Activated CD4-positive, alpha-beta T cell treated with anti-CD3 and anti-CD28 coated beads, Interleukin-2, amount 50 U/mL, for 1 hour (primary cell): ENCODE measurements at places on chromosomes 12 and 14.

GRCh38 chr14:94113073-94113472 is 2.5 kb downstream of the IFI27 start:
- DNase-seq, result no peak

- DNase-seq, result no peak
These were observed 298.9 kb downstream of the PCNX1 start for GRCh38 chr14:71206123-71206522.

DNA sequence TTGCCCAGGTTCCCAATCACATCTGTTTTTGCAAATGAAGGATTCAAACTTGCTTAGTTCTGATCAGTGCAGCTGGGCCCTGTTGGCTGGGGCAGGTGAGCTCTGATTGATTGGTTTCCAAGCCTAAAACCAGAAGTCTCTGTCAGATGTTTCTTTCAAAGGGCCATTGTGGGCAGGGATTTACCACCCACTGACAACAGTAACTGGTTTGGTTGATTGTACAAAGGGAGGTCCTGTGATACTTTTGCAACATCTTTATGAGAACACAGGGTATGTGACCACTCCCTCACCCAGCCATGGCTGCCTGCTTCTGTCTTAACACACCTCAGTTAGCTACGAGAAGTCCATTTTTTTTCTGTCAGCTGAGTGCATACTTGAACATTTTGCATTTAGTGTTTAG is 184.1 kb downstream of the FLRT2 start:
- DNase-seq, result no peak

GRCh38 chr12:57078519-57079404 is at the start of gene NEMP1:
TSS of gene NEMP1 (minus strand) at chr12:57078791. CDS start at chr12:57078745, 46 bp downstream.
- peak; percentile 87 for DNase-seq

DNA sequence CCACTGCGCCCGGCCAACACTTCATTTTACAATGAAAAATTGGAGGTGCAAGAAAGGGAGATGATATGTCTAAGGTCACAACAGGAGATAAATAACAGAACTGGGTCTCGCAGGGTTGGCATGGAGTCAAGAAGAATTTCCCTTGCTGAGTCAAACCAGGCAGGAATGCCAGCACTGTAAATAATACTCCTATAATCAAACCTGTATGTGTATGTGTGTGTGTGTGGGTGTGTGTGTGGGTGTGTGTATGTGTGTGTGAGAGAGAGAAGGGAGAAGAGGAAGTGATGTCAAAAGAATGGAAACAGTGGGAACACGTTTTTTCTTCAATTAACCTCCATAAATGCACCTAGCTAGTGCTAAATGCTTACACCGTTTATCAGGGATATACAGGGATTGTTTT is 70.4 kb downstream of the TMEM116 start:
- no peak for DNase-seq
